ENCODE measurements at places on chromosomes 1 and 21.

GRCh38 chr1:18861082-18861481 lies 1.6 kb upstream of the TAS1R2 start:
- DNase-seq: no peak

DNA sequence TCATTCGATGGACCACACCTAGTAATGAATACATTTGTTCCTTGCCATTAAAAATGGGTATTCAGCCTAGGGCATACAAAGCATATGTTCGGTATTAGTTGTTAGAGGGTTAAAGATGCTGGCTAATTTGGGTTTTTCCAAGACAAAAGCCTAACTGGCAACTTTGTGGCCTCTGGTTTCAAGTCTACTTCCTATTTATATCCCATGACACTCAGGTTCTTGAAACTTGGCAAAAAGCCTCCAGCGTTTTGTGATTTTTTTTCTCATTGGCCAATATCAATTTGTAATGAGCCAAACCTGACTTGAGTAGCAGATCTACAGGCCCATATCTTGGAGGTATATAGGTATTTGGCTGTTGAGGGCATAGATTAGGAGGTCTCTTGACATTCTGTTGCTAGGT lies 75.3 kb downstream of the C1orf21 start:
- DNase-seq: no peak

- no peak for DNase-seq
These were observed 28.7 kb downstream of the PSMB4 start for GRCh38 chr1:151428068-151428467.

DNA sequence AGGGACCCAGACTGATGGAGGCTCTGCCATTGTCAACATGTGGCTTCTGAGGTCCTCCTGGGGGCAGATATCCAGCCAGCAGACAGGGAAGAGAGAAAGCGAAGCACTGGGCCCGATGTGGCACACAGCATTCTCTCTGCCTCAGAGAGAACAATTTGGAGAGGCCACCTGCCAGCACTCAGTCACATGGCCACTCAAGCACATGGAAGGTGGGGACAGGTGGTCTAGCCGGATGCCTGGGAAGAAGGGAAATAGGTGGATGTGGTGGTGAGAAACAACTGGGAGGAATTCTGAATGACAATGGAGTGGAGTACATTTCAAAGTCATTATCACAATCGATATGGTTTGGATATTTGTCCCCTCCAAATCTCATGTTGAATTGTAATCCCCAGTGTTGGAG lies 109.0 kb downstream of the UBE2U start:
- DNase-seq: no peak

DNA sequence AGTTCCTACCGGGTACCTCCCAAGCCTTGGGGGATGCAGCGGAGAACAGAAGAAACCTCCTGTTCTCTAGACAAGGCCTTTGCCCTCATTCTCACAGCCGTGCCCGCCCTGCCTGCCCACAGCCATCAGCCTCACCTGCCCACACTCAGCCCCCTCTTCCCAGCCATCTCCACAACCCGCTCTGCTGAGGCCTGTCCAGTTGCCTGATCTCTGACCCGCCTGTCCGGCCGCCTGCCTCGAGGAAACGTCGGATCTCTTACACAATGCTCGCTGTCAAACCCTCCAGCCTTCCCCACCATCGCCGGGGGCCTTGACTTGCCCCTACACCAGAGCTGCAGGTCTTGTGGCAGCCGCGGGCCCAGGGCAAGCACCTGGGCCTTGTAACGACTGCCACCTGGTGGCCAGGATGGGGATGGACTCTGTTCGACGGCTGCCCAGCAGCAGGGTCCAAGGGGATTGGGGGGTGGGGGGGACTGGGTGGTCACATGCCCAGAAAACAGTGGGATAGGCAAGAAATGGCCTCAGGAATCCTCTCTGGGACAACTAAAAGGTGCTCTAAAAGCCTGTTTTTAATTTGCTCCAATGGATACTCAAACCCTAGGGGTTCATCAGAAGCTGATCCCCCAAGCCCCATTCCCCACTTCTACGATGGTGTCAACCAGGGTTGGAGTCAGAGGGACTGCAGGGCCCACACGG lies 31.0 kb downstream of the SLC45A1 start:
- DNase-seq: peak; percentile 50

GRCh38 chr1:2587860-2588571 lies 1.4 kb downstream of the PRXL2B start:
- DNase-seq: no peak

DNA sequence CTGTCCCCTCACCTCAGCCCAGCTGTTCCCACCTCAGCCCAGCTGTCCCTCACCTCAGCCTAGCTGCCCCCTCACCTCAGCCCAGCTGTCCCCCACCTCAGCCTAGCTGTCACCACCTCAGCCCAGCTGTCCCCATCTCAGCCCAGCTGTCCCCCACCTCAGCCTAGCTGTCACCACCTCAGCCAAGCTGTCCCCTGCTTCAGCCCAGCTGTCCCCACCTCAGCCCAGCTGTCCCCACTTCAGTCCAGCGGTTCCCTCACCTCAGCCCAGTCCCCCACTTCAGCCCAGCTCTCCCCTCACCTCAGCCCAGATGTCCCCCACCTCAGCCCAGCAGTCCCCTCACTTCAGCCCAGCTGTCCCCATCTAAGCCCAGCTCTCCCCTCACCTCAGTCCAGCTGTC lies 88.4 kb upstream of the CSF3R start:
- DNase-seq: no peak

DNA sequence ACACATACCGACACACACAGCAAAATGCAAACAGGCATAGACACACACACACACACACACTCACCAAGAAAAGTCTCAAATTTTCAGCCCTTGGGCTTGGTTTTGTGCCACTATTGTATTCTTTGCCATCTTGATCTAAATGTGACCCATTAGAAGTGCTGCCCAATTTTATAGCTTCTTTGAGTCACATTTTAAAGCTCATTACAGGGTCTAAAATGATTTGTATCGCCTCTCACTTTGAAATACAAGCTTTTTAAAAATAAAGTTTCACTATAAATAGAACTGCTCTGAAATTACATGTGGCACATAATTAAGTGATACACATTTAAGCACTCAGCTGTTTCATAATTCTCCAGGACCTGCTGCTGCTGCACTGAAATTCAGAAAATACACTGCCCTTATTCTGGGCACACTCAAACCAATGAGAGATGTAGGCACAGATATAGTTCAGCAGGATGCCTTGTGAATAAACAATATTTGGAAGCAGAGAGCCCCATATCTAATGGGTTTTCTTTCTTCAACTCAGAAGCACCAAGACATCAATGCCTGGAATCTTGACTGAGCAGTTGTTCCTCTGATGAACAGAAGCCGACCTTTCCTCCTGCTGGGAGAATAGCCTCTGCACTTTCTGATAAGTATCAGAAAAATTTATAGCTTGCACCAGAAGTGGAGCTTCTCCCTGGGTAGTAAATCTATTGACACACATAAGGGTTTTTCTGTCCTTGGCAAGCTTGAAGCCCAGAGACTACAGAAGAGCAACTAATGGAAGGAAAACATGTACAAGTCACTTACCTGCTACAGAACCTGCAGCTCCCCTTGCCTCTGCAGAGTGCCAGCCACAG lies 37.0 kb upstream of the PLPPR4 start:
- DNase-seq: no peak

GRCh38 chr1:12565966-12566352 lies 52.1 kb downstream of the DHRS3 start:
- no peak for DNase-seq

DNA sequence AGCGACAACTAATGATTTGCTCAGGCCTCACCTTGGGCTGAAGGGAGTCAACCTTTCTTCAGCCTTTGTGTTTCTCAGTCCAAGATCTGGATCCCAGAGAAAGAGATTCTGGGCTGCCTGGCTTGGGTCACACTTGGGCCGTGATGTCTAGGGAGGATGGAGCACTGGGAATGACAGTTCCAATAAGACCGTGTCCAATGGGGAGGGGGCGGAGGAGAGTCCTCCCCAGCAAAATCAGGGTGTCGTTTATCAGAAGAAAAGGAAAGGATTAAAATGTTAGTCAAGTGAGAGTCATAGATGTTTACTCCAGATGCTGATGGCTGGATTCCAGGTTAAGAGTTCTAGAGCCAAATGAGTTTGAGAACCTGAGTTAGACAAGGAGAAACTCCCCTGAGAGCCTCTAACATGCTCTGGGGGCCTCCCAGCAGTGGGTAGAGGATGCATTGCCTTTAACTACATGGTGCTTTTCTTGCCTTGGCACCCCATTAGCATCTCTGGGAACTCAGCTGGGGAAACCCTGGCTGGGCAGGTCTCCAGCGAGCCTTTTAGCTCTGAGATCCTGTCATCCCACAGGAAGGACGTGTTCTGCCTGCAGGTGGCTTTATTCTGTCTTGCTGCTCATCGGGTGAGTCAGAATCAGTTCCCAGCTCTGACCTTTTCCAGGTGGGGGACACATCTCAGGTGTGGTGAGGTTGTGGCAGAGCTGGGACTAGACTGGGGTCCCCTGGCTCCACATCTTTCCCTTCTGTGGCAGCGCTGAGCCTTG lies 22.2 kb downstream of the NIPAL3 start:
- no peak for DNase-seq

GRCh38 chr1:117110774-117111173 lies 10.8 kb downstream of the TRIM45 start:
- DNase-seq: no peak

- DNase-seq: no peak
These were observed 67.1 kb upstream of the GCLM start for GRCh38 chr1:93976291-93976690.

GRCh38 chr1:182527680-182528079 lies 61.4 kb downstream of the RNASEL start:
- DNase-seq: no peak
